ENCODE measurements at places on chromosomes 6 and 20.

DNA sequence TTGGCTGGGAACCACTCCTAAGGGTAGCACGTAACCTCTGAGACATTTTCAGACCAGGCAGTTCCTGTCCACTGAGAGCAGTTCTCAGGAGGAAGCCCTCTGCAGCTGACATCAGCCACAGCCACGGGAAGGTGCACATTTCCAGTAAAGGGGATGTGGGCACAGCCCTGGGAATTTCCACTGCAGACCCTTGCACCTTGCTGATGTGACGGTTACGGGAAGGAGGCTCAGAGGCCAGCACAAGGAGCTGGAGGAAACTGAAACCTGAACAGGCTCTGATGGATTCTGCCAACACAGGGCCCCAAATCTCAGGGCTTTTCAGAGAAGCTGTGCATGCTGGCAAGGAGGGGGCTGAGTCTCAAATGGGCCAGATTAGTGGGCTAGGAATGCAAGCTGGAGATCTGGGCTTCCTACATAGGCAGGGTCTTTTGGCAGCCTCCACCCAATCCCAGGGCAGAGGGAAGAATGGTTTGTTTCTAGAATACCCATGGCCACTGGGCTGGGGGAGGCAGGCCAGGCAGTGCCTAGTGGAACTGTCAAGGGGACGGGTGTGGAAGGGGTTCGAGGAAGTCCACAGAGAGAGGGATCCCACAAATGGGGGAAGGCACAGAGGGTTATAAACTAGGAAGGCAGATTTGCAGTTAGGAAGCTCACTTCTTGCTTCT, 14.2 kb downstream of the EBF4 start:
- DNase-seq = no peak

DNA sequence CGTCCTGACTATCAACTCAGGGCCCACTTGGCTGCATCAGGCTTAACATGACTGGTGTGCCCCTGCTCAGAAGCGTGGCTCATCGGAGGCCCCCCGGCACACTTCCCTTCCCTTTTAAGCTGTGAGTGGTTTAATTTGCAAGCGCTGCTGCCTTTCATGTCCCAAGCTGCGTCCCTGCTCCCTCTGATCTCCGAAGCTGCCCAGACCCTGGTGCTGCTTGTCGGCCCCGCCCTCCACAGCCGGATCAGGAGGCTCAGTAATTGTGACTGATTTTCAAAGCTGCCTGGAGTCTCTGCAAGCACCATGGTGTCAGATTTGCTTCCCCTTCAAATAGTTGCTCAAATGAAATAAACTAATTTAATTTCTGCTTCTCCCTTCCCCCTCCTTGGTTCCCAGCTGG, 71.1 kb downstream of the CDH22 start:
- DNase-seq = no peak

DNA sequence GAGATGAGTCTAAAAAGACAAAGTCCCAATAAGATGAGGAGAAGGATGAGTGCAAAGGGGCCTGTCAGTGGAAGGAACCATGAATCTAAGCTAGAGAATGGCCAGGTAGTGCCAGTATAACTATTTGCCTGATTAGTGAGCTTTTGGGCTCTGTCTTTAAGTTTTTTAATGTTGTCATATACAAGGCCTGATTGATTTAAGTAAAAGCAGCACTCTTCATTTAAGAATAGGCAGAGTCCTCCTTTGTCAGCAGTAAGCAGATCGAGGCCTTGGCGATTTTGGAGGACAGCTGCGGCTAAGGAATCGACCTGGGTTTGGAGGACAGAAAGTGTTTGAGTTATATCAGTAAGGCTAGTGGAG, 753.4 kb upstream of the ADGRB3 start:
- DNase-seq = no peak

DNA sequence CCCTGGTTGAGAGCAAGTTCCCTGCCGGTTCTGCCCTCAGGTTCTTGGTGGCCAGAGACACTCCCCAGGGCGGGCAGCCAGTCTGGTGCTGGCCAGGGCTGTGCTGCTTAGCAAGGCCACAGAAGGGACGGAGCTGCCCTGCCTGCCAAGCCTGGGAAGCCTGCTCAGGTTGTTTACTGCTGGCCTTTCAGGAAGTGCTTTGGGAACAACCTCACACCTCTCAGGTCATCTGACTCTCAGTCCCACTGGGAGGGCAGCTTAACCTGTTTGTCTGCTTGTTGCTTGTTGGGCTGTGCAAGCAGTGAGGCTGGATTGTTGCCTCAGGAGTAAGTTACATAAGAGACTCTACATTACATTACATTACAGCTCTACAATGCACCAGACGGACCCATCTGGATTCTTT, 75.8 kb upstream of the AFDN start:
- DNase-seq = no peak

GRCh38 chr6:156972145-156972544, 195.0 kb downstream of the ARID1B start:
- no peak for DNase-seq

DNA sequence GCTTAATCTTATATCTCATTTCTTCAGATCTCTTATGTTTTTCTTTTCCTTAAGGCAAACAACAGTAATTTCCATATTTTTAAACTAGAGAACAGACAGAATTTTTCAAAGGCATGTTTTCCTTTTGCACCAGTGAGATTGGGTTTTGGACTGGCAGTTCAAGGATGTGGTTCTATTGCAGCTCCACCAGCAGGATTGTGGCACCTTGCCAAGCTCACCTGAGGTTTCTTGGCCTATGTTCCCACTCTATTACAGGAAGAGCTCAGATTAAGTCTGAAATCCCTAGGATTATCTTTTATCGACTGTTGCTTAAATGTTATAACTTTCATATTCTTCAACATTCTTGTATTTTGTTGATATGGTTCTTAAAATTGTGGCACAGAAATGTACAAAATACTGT, 218.9 kb downstream of the PLCB4 start:
- DNase-seq = no peak

GRCh38 chr6:80170433-80170832, 64.0 kb downstream of the BCKDHB start:
- no peak for DNase-seq

DNA sequence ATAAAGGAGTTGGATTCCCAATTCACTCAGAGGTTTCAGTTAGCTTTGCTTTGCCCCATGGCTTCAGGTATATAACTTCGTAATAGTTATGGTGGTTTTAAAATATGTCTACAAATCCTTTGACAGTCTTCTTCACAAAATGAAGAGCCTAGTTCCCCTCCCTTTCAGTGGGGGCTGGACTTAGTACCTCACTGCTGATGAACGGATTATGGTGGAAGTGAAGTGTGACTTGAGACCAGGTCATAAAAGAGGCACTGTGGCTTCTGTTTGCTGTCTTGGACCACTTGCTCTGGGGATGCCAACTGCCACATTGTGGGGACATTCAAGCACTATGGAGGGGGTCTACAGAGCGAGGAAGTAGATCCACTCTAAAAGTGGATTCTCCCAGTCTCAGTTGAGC, 47.5 kb upstream of the NUP153 start:
- DNase-seq = no peak

- no peak for DNase-seq
These were observed 117.6 kb downstream of the SLC24A3 start for GRCh38 chr20:19330038-19330437.
